ENCODE measurements at places on chromosomes 11 and 22.

GRCh38 chr22:48558016-48558415 is 1269.7 kb downstream of the BRD1 start:
- DNase-seq, result no peak

DNA sequence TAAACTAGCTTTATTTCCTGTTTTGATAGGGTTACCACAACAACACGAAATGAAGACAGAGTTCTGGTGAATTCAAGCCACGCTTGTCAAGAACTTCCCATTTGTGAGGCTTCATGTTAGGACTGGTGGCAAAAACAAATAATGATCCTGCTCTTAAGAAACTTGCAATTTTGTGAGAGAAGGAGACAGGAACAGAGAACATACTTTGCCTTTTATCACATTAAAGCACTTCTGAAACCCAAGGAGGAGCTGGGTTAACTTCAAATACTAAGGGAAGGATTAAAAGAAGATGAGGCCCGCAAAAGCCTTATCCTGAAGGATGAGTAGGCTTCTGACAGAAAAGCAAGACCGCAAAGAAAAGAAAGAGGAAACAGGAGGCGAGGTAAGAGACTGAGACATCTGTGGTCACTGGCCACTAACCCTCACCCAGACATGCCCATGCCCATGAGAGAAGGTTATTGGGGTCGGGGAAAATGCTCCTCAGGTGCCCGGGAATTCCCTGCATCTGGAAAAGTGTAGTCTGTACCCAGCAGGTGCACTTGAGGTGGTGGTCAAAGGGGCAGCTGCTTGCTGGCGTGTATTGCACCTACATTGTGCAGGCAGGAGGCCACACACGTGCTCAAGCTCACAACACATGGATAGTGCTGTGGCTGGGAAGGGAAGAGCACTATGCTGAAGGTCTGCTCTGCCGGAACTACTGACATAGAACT is 50.5 kb downstream of the MAPK1 start:
- peak; percentile 96 for DNase-seq

DNA sequence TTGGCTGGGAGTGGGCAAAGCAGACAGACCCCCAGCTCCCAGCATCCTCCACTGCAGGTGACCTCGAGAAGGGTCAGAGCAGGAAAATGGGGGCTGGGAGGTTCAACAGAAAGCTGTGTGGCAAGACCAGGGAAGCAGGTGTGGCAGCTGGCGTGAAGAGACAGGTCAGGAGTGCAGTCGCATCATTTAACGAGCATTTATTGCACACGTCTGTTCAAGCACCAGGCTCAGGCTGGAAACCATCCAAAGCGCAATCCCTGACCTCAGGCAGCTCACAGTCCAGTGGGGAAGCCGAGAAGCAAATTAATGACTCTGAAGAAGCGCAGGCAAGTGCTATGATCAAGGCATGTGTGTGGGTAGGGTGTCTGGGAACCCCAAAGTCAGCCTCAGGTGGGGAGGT is 7.4 kb downstream of the SLC25A45 start:
- DNase-seq, result no peak

DNA sequence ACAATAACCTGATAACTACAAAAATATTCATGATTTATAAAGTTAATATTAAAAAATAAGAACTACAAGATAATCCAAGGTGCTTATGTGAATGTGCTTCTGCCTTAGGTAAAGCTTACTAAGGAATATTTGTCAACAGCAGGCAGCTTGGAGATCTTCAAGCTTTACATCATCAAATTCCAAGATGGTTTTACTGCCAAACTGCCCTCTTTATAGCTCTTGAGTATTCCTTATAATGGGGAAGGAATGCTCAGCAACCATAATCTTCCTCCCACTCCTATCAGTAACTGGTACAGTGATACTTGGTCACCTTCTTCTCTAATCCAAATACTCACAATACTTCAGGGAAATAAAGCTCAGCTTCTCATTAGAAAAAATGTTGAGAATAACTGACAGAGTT is 30.1 kb downstream of the SBF2 start:
- peak; percentile 47 for DNase-seq

DNA sequence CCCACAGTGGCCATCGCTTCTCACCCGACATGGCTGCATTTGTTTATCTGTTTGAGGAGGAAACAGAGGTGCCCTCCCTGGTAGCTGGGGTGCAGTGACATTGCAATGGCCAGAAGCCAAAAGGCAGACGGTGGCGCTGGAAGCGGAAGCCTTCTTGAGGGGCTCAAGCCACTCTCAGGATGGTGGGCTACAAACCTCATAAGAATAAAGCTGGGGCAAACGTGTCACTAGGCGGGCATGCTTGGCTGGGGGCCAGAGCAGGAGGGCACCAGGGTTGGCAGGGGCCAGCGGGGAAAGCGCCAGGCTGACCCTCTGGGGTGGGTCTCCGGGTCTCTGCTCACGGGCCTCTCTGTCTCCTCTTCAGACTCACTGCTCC is 12.6 kb downstream of the TNNT3 start:
- DNase-seq, result no peak

GRCh38 chr11:131924457-131925201 is 554.2 kb downstream of the NTM start:
- peak; percentile 84 for DNase-seq

- DNase-seq, result no peak
These were observed 53.7 kb upstream of the EP300 start for GRCh38 chr22:41038732-41039131.

DNA sequence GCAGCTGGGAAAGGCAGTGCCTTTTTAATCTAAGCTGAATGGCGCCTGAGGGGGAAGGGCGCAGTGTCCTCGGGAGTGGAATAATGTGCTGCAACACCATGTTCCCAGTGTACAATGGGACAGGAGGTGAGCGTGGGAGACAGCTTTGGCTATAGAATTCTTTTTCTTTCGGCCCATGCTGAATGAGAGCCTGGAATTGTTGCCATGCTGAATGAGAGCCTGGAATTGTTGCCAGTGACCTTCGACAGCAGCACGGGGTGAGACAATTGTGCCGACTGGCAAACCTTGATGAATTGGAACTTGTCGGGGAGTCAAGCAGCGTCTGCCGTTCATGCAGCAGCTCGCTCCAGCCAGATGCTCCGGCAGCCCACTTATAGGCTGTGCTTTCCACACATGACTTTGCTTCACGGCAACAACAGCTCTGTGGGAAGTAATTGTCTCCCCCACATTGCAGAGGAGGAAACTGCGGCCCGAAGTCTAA is 141.4 kb upstream of the E2F8 start:
- DNase-seq, result no peak

DNA sequence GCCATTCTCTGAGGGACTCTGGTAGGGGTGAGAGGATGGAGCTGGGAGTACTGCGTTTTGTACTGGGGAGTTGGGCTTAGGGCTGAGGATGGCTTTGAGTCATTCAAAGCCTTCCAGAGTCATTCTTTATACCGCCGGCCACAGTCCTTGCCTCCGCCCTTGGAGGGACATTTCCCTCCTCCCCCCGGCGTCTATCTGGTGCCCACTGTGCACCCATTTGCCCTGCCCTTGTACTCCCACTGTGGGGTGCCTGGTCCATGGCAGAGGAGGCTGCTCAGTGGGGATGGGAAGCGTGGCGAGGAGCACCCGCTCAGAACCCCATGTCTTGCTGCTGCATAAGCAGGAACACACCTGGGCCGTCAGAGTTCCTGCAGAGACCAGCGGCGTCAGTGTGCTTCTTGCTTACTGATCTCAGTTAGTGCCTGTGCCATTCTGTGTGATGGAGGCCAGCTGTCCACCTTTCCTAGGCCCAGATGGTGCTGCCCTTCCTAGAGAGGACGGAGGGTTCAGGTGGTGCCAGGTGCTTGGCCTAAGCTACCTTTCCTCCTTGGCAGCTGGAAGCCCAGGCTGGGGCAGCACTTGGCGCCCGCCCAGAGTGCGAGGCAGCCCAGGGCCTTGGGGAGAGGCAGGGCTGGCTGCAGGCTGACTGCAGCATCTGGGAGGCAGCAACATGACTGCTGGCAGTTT is 23.3 kb upstream of the TMEM191C start:
- no peak for DNase-seq

GRCh38 chr11:69888483-69889181 is 69.4 kb upstream of the FGF3 start:
- DNase-seq, result peak; percentile 65

GRCh38 chr22:25833091-25833490 is 91.1 kb downstream of the MYO18B start:
- DNase-seq, result no peak

DNA sequence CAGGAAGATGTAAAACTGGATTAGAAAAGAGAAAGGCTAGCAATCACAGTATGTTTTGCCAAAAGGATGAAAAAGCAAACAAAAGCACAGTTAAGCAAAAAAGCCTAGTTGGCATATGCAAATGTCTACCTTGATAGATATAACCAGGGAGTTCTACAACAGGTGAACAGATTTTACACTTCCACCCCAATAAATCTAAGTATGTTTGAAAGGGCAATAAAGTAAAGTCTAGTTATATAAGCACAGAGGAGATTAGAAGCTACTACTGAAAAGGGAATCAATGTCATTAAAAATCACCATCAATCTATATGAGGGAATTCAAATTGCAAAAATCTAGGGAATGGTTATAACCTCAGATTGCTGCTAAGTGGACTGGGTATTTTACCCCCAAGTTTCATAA is 49.7 kb downstream of the CELF1 start:
- DNase-seq, result no peak

DNA sequence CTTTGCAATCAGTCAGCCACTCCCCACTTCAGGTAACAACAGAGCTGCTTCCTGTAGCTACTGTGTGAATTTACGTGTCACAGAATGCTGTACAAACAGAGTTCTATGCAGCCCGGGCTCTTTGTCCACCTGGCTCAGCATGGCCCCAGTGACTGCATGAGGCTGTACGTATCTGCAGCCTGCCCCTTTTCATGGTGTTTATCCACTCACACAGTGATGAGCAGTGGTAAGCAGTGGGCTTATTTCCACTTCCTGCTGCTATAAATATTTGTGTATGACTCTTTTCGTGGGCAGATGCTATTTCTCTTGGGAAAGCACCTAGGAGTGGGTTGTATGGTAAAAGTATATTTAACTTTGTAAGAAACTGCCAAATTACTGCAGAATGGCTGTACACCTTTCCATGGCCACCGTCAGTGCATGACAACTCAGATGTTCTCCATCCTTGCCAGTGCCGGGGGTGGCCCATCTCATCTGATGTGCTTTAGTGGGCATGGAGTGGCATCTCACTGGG is 43.3 kb downstream of the MYEOV start:
- no peak for DNase-seq

DNA sequence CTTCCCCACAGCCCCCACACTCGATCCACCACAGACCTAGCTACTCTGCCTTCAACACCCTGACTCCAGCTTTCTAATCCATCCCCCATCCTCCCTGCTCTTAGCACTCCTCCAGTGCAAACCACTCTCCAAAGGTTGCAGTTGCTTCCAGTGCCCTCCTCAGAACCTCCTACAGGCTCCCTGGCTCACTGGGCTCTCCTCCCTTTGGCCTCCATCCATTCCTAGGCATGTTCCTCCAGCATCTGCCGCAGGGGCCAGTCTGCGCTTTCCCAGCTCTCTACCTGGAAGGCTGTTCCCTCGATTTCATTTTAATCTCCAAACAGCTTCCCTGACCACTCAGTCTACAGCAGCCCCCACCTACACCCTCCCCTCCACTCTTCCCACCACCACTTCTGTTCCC is 133.8 kb downstream of the SPATA19 start:
- no peak for DNase-seq

- DNase-seq, result no peak
These were observed 58.1 kb upstream of the PPP6R3 start for GRCh38 chr11:68402355-68403031.

GRCh38 chr22:35043252-35043933 is 22.6 kb upstream of the ISX start:
- DNase-seq, result no peak

DNA sequence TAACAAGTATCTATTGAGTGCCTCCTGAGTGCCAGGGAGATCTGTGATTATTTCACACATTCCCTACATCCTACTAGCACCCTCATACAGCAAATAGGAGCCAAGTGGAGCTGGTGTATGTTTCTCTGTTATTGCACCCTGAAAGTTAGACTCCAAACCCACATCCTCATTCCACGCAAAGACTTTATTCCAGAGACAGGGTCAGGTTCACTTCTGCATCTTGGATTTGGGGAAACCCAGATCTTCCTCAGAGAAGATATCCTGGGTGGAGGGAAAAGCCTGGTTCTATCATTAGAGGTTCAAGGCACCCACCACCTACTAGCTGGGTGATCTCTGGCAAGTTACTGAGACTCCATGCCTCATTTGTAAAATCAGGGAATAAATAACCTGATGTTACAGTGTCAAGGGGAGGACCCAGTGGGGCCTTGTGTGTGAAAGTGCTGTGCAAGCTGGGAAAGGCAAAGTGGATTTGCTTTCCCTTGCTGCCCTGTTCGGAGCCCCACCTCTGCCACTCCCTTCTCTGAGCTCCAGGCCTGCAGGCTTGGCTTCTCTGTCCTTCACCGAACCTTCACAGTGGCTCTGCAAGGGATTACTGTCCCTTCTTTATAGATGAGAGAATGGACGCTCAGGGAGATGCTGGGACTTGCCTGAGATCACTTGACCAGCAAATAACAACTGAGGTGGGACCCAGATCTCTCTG is 991 bp upstream of the SLCO2B1 start:
- DNase-seq, result no peak

- peak; percentile 17 for DNase-seq
These were observed 64.8 kb downstream of the PRR5L start for GRCh38 chr11:36360826-36361415.

GRCh38 chr22:45948081-45948648 is 28.8 kb downstream of the WNT7B start:
- no peak for DNase-seq

DNA sequence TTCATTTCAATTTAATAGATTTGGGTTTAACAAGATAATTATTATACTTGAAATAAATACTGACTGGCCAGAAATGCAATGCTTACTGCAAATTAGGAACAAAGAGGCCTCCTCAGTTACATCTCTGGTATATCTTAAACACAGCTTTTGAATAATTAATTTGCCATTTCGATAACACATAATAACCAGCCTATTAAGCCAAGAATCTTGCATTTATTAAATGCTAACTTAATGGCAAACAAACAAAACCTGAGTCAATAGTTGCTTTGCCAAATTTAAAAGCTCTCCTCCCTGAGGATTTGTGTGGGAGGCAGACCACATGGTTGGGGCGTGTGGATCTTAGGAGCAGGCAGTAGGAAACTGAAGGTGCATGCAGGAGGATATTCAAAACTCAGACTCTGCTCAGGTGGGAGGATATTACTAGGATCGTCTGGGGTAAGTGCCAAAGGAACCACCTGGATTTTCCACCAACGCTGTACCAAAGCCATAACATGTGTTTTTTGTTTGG is 17.9 kb upstream of the FJX1 start:
- peak; percentile 31 for DNase-seq

- no peak for DNase-seq
These were observed 1434.7 kb downstream of the BRD1 start for GRCh38 chr22:48393041-48393370.

GRCh38 chr22:19068784-19069271 is 53.4 kb downstream of the DGCR2 start:
- DNase-seq, result no peak

GRCh38 chr22:32342977-32343376 is 14.7 kb upstream of the RFPL3 start:
- no peak for DNase-seq

DNA sequence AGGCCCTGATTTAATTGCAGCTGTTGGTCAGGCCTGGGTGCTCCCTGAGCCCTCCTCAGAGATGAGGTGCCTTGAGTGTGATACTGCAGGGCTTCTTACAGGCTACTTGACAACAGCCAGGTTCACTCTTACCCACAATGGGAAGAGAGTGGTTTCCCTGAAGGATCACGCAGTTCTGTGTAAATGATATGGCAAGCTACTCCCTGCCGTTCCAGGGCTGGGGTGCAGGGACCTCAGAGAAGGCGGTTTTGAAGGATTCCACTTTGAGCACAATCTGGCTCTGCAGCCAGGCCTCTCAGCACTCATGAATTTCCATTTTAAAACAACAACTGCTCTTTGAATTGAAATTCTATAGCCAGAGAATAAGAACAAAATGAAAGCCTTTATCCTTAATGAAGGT is 92.9 kb downstream of the SLC17A6 start:
- DNase-seq, result no peak
